ENCODE measurements at places on chromosomes 7 and 10.

DNA sequence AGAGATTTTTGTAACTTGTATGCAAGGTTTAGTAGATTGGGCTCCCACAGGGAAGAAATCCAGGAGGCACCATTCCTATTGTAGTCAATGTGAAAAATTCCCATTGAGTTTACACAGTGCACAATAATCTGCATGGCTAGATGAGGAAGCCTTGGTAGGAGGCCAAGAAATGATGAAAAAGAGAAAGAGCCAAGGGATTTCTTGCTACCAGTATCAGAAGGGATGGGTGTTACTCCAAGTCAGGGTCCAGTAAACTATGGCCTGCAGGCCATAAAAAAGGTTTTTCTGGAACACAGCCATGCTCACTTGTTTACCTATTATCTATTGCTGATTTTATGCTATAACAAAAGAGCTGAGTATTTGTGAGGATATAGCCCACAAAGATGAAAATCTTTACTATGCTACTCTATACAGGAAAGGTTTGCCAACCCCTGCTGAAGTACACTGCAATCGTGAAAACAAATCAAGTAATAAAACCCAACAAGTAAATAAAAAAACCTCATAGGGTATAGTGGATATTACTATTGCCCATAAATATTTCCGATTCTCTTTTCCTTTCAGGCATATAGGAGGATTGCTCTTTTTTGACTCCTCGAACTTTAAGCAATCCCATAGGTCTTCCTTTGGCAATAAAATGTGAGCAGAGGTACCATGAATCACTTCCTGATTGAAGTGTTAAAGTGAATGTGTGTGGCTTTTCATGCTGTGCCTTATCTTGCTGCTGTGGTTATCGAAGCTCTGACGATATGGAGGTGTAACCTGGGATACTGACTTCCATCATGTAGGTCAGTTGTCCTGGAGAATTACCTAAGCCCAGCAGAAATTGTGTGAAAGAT is 256.3 kb upstream of the MAGI2 start:
- DNase-seq: peak; percentile 63

DNA sequence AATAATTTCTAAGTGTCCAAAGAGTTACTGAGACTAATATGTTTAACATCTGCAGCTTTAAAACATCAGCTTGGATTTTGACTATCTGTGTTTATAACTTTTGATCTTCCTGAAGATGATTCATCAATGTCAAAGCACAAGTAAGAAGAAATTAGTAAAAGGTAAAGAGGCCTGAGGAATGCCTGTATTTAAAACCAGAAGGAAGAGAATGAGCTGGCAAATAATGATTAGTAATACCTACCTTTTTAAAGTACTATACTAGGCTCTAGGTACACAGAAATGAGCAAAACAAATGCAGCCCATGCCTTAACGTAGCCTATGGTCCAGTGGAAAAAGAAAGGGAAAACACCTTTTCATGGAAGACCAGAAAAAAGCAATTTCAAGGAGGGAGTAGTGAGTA is 158.0 kb downstream of the KCND2 start:
- DNase-seq: no peak

DNA sequence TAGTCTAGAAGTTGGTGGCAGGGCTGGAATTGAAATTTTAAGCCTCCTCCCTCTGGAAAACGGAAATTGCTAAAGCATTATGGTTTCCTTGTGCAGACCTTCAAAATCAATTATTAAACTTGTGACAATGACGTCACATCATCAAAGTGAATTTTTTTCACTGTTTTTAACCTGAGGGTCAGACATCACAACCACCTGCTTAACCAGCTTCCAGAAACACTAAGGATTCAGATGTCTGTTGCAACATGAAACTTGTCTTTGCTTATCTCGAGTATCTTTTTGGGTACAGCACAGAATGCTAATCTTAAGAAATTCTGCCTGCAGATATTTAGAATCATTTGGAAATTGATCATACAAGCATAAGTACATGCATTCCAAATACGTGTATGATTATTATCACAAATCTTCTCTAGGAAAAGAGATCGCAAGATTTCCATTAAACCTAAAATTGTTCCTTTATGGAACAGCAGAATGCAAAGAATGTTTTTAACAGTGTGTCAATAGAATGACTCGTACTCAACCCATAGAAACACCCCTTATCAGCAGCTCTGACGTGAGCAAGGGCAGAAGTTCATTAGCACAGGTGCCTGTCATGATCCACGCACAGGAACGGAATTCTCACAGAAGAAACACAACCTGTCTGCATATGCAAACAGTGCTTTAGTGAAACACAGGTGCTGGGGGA is 4.1 kb upstream of the GTPBP4 start:
- no peak for DNase-seq

- no peak for DNase-seq
These were observed 81.6 kb downstream of the RPS24 start for GRCh38 chr10:78115135-78115853.

DNA sequence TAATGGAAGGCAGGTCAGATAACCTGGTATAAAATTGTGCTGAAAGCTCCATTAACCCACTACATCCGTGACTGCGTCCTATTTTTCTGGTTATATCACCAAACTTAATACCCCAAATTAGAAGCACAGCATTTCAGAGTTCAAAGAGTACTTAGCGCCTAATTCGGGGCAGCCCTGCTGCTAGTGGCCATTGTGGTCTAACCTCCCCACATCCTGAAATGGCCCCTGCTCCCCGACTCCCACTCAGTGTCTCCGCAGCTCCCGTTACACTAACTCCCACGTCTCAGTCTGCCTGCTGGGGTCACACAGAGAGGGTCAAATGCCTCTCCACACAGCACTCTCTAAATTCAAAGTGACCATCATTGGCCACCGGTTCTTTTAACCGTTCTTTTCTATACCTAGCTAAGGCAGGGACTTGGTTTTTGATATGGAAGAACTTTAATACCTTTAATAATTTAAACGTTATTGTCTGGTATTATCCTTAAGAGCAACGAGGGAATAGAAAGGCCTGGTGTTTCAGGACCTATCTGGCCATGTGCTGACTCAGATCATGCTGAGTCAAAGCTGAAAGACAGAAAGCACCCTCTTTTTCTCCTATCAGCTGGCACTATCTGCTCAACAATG is 117.1 kb downstream of the KMT2E start:
- DNase-seq: peak; percentile 25

GRCh38 chr7:120052884-120053382 is 220.0 kb upstream of the KCND2 start:
- DNase-seq: peak; percentile 97

- no peak for DNase-seq
These were observed 53.3 kb downstream of the TPST1 start for GRCh38 chr7:66258409-66258808.

DNA sequence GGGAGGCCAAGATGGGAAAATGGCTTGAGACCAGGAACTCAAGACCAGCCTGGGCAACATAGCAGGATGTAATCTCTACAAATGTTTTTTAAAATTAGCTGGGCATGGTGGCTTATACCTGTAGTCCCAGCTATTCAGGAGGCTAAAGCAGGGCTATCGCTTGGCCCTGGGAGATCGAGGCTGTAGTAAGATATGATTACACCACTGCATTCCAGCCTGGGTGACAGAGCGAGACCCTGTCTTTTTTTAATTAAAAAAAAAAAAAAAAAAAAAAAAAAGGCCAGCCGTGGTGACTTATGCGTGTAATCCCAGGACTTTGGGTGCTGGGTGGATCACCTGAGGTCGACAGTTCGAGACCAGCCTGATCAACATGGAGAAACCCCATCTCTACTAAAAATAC is 27.4 kb downstream of the MYOF start:
- DNase-seq: no peak

DNA sequence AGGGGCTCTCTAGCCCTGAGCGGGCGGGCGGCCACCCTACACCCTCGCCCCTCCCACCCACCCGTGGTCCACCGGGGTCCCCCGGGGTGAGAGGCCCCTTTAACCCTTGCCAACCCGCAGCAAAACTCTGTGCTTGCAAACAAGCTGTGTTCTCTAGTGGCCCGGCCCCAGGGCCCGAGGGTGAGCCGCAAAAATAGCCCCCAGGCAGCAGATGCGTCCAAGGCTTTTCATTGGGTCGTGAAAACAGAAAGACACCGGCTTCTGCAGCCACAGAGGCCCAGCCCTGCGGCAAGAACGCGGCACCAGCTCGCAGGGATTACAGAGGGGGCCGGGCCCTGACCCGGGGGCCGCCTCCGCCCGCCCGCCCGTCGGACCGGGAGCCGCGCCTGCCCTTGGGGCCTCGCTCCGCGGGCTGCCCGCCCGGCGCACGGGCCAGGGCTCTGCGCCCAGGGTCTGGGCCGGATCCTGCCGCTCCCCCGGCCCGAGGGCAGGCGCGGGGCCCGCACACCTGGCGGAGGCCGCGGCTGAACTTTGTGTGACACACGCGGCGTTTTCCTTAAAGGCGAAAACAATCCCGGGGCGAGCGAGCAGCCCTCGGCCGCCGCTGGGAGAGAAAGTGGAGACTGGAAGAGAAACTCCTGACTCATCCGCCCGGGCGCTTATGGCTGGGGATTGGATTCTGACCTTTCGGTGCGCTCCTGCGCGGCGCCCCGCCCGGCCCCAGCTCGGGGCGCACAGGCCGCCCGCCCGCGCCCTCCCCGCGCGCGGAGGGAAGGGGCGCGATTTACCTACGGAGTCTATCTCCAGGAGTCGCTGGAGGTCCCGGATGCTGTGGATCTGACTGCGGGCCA is 2.8 kb downstream of the PDGFA start:
- peak; percentile 70 for DNase-seq

DNA sequence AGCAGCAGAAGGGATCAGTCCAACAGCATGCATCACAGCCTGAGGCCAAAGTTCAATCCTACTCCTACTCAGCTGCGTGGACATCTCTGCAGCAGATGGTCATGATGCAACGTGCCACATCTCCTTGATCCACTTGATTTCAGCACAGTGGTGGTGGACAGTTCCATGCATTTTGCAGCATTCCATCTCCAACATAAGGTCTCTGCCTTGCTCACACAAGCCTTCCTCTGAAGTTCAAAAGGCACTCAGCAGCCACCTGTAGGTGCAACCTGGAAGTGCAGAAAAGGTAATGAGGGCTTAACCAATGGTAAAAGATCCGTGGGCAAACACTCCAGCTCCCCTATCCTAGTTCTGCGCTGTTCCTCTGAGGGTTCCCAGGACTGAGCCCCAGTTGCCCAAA is 57.5 kb upstream of the CHCHD3 start:
- DNase-seq: peak; percentile 73

DNA sequence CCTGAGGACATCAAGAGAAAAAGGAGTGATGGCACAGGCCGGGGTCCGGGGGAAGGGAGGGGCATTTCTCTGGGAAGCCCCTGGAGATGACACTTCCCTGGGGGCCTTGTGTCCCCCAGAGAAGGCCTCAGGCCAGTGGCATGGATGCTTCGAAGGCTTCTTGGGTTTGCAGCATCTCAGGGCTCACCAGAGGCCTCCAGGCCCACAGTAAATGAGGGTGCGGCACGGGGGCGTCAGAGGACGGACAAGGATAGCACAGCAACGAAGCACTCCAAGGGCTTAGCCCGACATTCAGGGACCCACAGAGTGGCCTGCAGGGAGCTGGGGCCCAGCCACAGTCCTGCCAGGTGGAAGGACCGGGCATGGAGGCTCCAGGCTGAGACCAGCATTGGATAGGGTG is 71.6 kb downstream of the ADARB2 start:
- DNase-seq: no peak

GRCh38 chr10:16439295-16439694 is 2.5 kb downstream of the PTER start:
- DNase-seq: peak; percentile 31

GRCh38 chr10:8663131-8663530 is 608.6 kb downstream of the GATA3 start:
- no peak for DNase-seq

- DNase-seq: no peak
These were observed 67.0 kb downstream of the CDK6 start for GRCh38 chr7:92769394-92769699.

- DNase-seq: no peak
These were observed 411.1 kb downstream of the GFRA1 start for GRCh38 chr10:115861864-115862263.

DNA sequence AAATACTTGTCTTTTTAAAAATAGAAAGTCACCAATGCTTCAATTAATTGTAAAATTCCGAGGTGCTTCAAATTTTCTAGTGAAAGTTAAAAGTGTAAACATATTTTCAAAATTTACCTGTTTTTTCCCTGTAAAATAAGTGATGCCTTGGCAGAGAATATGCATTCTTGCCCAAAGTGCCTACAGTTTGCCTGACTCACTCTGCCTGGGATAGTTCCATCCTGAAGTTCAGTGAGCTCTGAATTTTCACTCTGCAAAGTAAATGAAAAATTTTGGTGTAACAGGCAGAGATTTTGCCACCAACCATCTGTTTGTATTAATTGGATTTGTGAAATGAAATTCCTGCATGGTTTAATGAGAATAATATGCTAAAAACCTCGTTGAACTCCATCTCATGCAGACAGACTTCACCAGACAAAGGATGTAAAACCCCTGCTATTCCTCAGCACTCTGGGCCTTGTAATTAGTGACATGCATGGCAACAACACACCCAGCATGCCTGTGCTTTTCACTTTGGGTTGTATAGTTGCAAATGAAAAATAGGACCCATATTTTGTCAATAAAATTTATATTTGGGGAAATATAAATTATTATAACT is 117.4 kb upstream of the GNAI1 start:
- no peak for DNase-seq
